Testis (tissue), 5 donors: ENCODE measurements at places on chromosomes 6 and 20. TPM values are rescaled to one million over a fixed set of nuclear protein-coding genes. Genes with fewer than 3 reads are reported as not detected.

Gene GMNN
- 37.4 TPM for total RNA-seq

DNA sequence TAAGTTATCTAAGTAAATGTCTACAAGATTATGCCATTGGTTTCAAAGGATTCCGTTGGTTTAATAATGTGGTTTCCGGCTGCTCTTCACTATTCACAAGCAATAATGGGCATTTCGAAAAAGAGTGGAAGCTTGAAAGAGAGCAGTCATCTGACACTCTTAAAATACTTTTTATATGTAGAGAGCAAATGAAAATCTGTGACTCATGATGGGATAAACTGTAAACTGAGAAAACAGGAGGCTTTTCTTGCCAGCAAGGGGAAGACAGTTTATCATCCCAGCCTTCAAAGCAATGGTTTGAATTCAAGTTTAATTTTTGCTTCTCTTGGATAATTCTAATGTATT lies 145.7 kb downstream of the KHDC1L start:
- DNase-seq, result no peak

- peak; percentile 64 for DNase-seq
Observed at GRCh38 chr20:18973529-18974173, 160.1 kb downstream of the SCP2D1 start.

DNA sequence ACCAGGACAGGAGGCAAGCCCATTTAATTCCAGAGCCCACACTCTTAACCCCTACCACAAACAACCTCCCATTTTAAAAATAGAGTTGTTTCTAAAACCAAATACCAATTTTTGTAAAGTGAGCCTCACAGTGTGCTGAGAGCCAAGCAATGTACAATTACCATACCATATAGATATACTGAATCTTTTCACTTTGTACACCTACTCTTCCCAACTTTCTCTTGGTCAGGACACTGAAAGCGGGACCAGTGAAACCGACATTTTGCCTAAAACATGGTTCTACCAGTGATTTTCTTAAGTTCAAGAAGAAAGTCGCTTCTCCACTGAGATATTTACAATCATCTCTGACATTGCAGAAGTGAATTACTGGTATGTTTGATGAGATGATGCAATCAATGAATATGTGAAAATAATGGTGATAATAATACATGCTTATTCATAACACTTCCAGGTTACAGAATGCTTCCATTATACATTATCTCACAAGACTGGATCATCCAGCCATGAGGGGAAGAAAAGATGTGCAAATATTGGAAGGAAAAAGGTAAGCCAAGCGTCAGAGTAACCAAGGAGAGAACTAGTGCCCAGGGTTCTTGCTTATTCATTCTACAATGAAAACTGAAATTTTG lies 74.1 kb downstream of the HIVEP2 start:
- no peak for DNase-seq

DNA sequence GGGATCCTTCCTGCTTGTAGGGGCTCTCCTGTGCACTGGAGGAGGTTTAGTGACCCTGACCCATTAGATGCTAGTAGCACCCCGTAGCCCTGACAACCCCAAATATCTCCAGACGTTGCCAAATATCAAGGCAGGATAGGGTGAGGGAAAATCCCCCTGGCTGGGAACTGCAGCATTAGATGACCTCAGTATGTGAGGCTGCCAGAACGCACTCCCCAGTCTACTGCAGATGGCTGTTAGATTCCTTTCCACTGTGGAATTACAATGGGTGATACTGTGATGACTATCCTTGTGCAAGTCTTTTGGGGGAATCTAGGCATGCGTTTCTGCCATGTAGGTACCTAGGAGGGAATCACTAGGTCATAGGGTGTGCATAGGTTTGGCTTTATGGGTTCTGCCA lies 226.3 kb upstream of the KCNG1 start:
- DNase-seq, result no peak
